ENCODE measurements at places on chromosomes 5 and 9.
A peak's percentile ranks its signal among the peaks of the same experiment; 100 is the strongest.

GRCh38 chr5:10745133-10745532, 15.9 kb downstream of the DAP start:
- peak; percentile 29 for DNase-seq

DNA sequence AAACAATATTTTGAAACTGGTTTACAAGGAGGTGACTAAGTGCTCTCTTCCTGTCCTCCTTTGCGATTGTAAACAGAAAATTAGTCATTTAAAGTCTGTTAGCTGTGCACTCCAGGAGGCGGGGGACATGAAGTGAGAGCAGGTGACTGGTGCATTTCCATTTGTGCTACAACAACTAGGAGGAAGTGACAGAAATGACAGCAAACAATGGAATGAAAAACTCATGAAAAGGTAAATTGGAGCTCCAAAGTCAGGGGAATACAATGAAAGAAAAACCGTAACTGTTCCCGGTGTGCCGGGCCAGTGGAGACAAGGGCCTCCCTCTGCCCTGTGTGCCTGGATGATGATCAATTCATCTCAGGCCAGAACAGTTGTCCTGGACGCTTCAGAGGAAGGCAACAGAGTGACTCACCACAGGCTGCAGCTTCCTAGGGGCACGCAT, 439.9 kb downstream of the GADD45G start:
- DNase-seq, result no peak

GRCh38 chr5:141605523-141606277, 13.1 kb downstream of the DIAPH1 start:
- DNase-seq, result no peak

- no peak for DNase-seq
Observed at GRCh38 chr5:68232277-68232676, 16.7 kb downstream of the PIK3R1 start.

GRCh38 chr5:148140846-148141245, 27.5 kb upstream of the SPINK14 start:
- no peak for DNase-seq

GRCh38 chr9:114123031-114123977, 24.2 kb upstream of the KIF12 start:
- no peak for DNase-seq

DNA sequence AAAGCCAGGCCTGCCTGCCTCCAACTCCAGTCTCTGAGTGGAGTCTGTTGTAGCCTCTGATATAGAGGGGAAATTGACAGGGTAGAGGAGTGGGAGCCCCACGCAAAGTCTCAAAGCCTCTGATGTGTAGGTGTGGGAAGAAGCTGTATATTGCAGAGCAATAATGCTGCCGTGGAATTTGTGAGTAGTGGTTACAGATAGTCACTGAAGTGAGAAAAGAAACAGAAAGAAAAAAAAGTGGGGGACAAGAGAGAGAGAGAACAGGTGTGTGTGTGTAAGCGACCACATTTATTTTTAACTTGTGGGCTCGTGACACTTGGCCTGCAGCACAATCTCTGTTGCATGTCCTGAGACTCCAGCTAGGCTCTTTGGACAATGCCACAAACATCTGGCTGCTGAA, 227.8 kb downstream of the NSG2 start:
- DNase-seq, result no peak

- no peak for DNase-seq
Observed at GRCh38 chr5:133222979-133223378, 171.2 kb downstream of the HSPA4 start.

GRCh38 chr9:128627127-128627715, 29.4 kb downstream of the DYNC2I2 start:
- DNase-seq, result no peak

DNA sequence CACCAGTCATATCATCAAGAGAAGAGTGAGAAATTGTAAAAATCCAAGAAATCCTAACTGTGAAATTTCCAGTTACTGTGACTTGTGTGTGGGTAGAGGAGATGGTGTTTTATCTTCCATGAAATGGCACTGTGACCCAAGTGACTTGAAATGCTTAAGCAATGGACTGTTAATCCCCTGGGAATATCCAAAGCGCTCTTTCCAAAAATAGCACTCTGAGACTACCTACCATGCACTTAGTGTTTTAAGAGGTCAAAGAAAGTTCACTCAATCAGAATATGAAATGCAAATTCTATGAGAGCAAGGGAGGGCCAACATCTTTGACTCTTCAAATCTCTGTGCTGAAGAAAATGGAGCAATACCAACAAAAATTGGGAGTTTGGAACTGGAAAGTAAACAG, 244.0 kb downstream of the GABRB2 start:
- no peak for DNase-seq

DNA sequence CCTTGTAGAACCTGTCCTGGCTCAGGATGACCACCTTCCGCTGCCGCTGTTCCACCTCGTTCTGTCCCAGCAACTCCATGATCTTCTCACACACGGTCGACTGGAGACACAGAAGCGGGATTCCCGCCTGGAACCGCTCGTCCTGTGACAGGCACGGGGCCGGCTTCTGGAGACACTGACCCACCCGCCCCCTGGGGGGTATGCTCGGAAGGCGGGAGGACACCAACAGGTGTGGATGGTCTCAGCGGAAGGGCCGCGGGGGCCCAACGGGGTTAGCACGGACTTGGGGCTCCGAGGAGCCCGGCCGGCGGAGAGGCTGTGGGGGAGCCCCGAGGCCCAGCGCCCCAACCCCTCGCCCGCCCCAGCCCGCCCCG, 530 bp downstream of the UCK1 start:
- no peak for DNase-seq

- no peak for DNase-seq
Observed at GRCh38 chr9:135086597-135087488, 625 bp upstream of the OLFM1 start.

- DNase-seq, result no peak
Observed at GRCh38 chr5:167587772-167588437, 703.5 kb upstream of the WWC1 start.

DNA sequence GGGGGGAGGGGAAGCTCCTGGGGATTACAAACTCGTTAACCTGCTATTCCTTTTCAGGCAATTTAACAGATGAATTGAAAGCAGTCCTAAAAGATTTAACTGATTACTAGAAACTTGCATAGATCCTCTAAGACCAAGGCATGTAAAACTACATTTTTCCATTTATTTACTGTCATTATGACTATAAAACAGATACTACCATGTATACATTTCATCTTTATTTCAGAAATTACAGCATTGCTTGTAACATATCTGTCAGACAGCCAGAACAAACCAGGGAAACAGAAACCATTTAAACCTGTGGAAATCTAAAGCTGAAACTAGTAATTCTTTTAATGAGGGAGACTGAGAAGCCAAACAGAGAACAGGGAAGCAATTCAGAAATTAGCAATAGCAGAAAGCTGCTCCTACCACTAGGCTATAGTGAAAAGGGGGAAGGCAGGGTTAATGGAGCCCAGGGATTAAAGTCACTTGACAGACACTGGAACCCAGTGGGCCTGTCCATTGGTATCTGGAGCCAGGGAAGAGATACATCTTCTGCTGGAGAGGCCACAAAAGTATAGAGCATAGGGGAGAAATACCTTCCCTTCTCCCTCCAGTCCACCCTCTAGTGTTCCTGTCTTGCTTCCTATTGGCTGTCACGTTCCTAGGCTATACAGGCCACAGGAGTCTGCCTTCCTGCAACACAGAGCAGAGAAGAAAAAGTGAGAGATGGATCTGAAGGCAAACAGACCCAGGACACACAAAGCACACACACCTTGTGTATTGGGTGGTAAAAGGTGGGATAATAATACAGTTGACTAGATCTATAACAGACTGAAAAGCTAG, 33.8 kb downstream of the PDCD1LG2 start:
- no peak for DNase-seq

- DNase-seq, result no peak
Observed at GRCh38 chr9:38380230-38380871, 12.2 kb upstream of the ALDH1B1 start.

DNA sequence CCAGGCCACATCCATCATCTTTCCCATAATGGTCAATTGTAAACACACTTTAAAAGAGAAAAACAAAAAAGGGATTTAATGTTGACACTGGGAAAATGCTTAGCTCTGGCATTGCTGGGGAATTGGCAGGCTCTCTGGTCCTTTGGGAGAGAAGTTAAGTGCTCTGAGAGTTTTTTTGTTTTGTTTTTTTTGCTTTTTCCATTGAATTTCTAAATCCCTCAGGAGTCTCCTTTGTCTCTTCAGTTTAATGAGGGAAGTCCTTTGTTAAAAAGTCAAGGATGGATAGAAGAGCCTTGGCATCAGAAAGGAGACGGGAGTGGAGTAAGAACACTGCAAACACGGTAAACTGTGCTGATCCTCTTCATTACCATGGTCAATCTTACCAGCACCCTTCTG, 7.1 kb upstream of the HAND1 start:
- DNase-seq, result no peak

- peak; percentile 24 for DNase-seq
Observed at GRCh38 chr9:131885144-131885609, 145.3 kb upstream of the RAPGEF1 start.

GRCh38 chr9:4266602-4267001, 33.3 kb downstream of the GLIS3 start:
- DNase-seq, result no peak

- no peak for DNase-seq
Observed at GRCh38 chr9:35650341-35651158, at the start of gene SIT1. TSS of gene SIT1 (minus strand) at chr9:35650931. CDS start at chr9:35650853, 78 bp downstream.

- DNase-seq, result no peak
Observed at GRCh38 chr9:128121924-128122808, 5.4 kb downstream of the PTGES2 start.

DNA sequence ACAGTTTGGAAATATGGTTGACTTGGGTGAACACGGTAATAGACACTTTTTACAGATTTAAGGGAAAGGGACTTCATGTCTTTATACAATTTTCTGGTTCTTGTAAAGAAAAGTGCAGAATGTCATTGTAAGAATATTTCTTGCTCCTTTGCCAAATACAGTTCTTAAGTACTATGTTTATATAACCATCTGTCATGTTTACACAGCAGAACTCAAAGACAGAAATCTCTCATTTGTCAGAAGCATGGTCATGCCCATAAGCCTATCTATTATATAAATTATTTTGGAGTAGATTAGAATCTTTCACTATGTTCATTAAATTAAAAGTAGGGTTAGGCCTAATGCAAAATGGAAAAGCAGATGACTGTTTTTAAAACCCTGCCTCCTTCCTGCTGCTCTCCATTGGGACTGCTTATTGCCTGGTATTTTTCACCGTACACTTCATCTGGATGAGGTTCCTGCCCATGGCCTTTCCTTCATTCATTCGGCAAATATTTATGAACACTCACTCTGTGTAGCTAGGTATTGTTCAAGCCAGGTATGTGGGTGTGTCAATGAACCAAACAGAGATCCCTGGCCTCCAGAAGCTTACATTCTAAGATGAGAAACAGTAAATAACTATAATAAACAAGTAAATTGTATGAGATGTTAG, 558.1 kb downstream of the NR2F1-AS1 start:
- DNase-seq, result no peak

GRCh38 chr9:112194969-112195431, 19.9 kb upstream of the SUSD1 start:
- no peak for DNase-seq

DNA sequence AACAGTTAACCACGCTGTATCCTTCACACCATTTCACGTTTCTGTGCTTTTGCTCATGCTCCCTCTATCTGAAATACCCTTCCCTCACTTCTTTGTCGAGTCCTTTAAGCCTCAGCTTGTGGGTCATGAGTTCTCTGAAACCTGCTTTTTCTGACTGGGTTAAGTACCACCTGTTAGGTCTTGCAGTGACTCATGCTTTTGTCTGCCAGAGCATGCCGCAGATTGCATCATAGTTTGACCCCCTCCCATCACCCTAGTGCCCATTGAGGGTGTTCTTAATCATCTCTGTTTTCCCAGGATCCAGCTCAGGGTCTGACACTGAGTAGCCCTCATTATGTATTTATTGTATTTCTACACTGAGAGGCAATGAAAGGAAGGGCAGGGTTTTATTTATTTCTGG, 190.2 kb downstream of the ASTN2 start:
- DNase-seq, result no peak

DNA sequence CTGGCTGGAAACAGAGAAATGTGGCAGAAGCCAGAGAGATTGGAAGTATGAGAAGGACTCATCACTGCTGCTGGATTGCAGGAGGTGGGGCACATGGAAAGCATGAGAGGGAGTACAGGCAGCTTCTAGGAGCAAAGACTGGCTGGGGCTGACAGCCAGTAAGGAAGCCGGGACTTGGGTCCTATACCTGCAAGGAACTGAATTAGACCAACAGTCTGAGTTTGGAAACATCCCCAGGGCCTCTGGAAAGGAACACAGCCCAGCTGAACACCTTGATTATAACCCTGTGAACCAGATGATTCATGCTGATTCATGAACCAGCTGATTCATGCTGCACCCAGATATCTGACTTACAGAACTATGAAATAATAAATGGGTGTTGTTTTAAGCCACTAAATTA, 93.4 kb downstream of the OSTF1 start:
- DNase-seq, result no peak

- DNase-seq, result no peak
Observed at GRCh38 chr5:10702040-10702629, 58.9 kb downstream of the DAP start.

DNA sequence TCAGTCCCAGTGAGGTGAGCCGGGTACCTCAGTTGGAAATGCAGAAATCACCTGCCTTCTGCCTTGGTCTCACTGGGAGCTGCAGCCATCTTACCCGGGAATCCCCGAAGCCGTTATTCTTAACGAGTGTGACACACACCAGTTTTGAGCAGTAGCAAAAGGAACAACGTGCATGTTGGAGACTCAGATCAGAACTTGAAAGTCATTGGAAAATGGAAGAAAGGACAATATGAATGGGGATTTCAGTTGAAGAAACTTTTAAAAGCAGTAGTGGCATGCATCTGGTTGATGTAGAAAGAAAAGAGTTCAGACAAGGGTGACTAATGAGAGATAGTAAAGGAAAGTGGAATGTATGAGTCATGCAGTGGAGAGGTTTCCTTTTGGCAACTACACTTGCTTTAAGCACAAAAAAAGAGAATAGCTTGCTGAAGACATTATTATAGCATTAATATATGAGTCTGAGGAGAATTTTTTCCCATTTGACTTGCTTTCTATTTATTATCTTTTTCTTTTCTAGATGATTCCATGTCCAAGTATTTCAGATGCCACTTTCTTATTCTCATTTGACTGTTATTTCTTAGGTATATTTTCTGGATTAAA, 44.4 kb upstream of the ANKDD1B start:
- DNase-seq, result no peak

DNA sequence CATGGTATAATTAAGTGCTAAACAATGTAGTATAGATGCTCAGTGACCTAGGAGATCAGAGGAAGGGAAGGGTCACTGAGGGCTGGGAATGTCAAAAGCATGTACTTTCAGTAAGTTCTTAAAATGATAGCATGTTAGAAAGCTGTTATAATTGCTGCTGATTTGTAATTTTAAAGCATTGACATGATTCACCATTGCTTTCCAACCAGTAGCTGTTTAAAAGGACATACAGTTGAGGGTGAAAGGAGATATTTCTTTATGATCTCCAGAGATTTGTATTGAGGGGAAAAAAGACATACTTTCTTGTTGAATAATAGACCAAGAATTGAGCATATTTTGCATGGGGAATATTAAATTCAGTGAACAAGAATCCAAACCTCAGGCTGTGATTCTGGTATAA, 1.2 kb upstream of the SLC1A3 start:
- no peak for DNase-seq

Data from heart right ventricle (tissue), 16 donors.